ENCODE measurements at places on chromosomes 16 and 17.

- DNase-seq: peak; percentile 31
Observed at GRCh38 chr17:77425791-77426641, 285.2 kb downstream of the SEC14L1 start.

GRCh38 chr16:2835638-2836493 lies 5.8 kb downstream of the ZG16B start:
- no peak for DNase-seq

- DNase-seq: peak; percentile 35
Observed at GRCh38 chr16:77273-77806, 685 bp upstream of the MPG start.

GRCh38 chr16:1997494-1998359 lies 8.0 kb downstream of the SYNGR3 start:
- DNase-seq: no peak

- DNase-seq: no peak
Observed at GRCh38 chr16:77551357-77551756, 116.5 kb upstream of the ADAMTS18 start.

- DNase-seq: no peak
Observed at GRCh38 chr17:50432125-50432762, 6.2 kb downstream of the ACSF2 start.

DNA sequence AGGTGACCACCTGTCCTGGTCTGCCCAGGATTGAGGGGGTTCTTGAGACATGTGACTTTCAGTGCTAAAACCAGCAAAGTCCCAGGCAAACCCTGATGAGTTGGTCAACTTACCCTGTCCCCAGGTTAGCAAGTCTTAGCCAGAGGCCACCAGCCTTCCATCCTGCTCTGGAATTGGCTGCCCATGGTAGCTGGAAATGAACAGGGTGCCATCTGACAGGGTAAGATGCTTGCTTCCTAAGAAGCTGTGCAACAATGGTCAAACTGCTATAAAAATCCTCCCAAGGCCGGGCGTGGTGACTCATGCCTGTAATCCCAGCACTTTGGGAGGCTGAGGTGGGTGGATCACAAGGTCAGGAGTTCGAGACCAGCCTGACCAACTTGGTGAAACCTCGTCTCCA lies 22.8 kb upstream of the MTMR4 start:
- DNase-seq: no peak

GRCh38 chr16:50306287-50306686 lies 39.9 kb downstream of the ADCY7 start:
- DNase-seq: no peak
